ENCODE measurements at places on chromosomes 3 and 15. TPM values are rescaled to one million over a fixed set of nuclear protein-coding genes. Genes with fewer than 3 reads are reported as not detected.

DNA sequence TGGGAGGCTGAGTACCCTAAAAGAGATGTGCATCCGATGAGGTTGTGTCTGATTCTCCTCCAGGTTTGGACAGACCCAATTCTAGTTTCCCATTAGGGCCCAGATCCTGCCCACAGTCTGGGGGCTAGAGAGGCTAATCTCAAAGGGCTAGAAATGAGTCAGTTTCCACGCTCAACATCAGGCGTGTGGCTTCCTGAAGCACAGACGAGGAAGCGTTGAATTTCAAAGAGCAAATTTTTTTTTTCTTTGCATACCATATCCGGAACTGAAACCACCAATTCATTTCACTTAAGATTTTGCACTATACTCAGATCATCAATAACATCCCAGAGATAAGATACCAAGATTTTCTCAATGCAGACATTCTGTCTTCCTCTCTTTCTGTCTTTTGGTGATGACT, 173.8 kb upstream of the BCL6 start:
- DNase-seq: peak; percentile 75

GRCh38 chr3:189621948-189622603, 9.1 kb upstream of the TP63 start:
- DNase-seq: peak; percentile 26

- DNase-seq: no peak
These were observed 365.7 kb downstream of the GABRG3 start for GRCh38 chr15:27336676-27337075.

GRCh38 chr3:148943506-148944205, 47.7 kb upstream of the GYG1 start:
- DNase-seq: no peak

DNA sequence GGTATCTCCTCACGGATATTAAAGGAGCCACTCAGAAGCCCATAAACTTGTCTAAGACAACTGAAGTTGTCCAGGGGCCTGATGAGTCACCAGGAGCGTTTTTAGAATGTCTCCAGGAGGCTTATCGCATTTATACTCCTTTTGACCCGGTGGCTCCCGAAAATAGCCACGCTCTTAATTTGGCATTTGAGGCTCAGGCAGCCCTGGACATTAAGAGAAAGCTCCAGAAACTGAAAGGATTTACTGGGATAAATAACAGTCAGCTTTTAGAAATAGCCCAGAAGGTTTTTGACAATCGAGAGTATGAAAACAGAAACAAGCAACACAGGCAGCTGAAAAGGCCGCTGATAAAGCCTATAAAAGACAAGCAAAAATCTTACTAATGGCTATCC, 4.1 kb downstream of the DET1 start:
- DNase-seq: no peak

TRH gene
- not detected for total RNA-seq

DNA sequence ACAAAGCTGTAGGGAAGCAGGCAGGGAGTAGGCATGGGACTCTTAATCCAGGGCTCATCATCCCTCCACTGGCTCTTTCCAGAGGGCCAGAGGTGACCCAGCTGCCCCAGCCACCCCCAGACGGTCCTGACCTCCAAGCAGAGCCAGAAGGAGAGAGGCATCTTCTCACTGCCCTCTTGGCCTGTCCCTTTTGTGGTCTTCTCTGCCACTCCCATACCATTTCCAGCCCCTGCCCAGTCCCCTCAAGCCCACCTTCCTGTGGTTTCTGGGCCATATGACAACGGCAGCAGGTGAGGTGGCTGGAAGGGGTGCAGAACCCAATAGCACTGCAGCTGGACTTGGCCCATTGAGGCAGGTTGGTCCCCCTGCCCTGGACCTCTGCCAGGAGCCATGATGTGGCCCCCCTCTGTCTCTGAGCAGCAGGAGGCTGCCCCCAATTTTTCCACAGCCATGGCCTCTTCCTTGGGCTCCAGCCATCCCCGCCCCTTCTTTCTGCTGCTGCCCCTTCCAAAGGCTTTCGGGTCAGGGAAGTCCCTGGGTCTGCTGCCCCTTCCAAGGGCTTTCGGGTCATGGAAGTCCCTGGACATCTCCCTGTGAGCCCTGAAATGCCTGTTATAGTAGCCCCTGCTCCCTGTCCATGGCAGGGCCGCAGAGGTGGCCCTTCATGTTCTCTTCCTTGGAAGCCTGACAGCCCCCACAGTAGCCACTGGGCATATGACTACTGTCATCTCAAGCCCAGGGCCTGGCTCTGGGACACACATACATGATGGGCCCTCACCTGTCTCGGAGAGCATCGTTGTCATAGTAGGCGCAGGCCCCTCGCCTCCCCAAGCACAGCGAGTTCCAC, 39.5 kb upstream of the RAB6B start:
- DNase-seq: no peak

- peak; percentile 55 for DNase-seq
These were observed 756 bp downstream of the CLPX start for GRCh38 chr15:65184305-65184867.

- DNase-seq: no peak
These were observed 284.5 kb upstream of the SEMA6D start for GRCh38 chr15:47432826-47433225.

DNA sequence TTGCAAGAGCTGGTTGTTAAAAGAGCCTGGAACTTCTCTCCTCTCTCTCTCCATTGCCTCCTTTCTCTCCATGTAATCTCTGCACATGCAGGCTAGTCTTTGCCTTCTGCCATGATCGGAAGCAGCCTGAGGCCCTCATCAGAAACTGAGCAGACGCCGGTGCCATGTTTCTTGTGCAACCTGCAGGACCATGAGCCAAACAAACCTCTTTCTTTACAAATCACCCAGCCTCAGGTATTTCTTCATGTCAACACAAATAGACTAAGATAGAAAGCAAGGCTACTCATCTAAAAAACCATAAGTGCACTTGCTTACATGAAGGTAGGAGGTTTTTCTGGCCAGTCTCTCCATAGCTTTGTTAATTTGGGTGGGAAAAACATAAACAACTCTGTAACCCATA, 8.7 kb downstream of the PDZRN3 start:
- no peak for DNase-seq

NANOGP8 gene
- total RNA-seq: not detected

- peak; percentile 72 for DNase-seq
These were observed 7.1 kb downstream of the CELF6 start for GRCh38 chr15:72312605-72313447.

DUOXA2 gene
- not detected for total RNA-seq

HPS3 gene
- 25.2 TPM for total RNA-seq

DNA sequence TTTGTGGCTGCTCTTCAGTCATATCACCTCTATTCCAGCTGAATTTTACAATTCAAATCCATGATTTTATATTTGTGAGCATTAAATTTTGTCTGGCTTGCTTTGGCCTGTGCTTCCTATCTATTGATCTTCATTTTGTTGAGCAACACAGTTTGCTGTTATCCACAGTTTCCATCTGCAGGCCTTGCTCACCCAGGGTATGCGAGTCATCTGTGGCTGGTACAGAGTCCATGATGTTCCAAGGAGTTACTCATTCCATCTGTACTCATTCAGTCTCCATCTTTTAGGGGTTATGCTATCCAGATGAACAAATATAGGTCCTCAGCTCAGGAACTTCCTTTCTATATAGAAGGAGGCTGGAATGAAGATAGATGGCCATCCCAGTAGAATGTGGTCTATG, 70.1 kb upstream of the CCK start:
- DNase-seq: no peak

GOLGA8M gene
- total RNA-seq: not detected

DNA sequence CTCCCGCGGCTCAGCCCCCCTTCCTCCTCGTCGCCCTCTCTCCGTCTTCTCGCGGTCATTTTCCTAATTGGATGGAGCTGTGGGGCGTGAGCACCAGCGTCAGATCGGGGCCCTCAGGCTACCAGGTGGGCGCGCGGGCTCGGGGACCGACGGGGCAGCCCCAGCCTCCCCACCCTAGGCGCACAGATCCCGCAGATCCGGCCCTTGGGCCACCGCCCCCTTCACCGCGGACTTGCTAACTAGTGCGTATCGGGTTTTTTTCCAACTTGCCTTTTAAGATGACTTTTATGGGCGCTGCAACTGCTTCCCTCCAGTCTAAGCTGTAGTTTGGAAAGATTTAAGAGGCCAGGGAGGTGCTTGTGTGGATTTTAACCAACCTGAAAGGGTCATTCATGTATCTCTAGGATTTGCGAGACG, 1.3 kb downstream of the ZNF710 start:
- DNase-seq: peak; percentile 60

- no peak for DNase-seq
These were observed 2.1 kb upstream of the ALDH1A3 start for GRCh38 chr15:100877551-100877950.

DNA sequence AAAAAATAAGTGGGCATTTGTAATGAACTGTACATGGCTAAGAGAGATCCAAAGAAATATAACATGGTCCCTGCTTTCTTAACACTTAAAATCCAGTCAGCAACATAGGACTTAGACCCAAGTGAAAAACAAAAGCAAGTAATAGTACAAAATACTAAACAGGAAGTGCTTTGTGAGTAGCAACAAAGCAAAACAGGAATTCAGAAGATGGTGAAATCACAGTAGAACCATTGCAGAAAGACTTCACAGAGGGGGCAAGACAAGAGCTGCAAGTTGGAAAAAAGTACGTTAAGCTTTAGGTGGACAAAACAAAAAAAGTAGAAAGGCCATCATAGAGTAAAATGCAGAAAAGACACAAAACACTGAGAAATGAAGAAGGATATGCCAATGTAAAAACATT, 116.0 kb downstream of the TBC1D5 start:
- DNase-seq: no peak

SLC7A14 gene
- total RNA-seq: not detected

GRCh38 chr3:10962481-10963036, 30.0 kb upstream of the SLC6A1 start:
- DNase-seq: no peak

DNA sequence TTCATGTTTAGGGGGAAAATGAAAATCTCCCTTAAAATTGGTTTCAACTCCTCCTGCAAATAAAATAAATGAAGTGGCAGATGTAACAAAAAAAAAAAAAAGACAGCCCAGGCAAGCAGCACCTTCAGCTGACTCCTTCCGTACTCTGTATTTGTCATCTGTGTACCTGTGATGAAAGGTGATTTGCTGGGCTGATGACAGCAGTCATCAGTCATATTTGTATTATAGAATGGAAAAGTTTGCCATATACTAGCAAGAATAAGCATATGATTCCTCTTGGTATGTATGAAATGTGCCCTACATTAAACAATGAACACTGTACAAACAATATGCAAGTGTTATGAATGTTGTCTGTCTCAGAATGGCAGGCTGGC, 44.1 kb upstream of the WWTR1 start:
- DNase-seq: no peak

DNA sequence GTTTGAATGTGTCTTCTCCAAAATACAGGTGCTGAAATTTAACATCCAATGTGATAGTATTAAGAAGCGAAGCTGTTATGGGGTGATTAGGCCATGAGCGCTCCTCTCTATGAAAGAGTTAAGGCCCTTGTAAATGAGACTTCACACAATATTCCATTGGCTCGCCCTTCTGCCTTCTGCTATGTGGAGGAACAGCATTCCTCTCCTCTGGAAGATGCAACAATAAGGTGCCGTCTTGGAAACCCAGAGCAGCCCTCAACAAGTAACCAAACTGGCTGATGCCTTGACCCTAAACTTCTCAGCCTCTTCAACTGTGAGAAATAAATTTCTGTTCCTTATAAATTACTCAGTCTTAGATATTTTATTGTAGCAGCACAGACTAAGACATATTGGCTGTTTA, 874.6 kb downstream of the ROBO1 start:
- DNase-seq: no peak

- no peak for DNase-seq
These were observed 432.7 kb upstream of the ALCAM start for GRCh38 chr3:104933972-104934371.

P2RY1 gene
- total RNA-seq: 0.15 TPM

DNA sequence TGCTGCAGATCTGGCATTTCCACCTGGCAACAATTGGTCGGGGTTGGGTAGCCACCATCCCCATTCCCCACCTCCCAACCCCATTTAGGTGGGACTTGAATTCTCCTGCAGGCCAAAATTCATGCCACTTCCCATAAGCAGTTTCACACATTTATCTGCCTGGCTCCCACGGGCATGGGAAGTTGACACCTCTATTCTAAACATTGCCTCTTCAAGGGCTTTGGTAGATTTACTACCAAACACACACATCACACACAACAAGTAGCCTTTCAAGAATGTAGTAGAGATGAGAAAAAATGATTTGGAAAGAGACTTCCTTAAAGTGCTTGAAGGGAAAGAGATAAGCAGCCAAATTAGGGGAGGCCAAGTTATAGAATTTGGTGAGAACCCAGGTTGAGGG, 30.9 kb downstream of the ZBTB38 start:
- no peak for DNase-seq

DNA sequence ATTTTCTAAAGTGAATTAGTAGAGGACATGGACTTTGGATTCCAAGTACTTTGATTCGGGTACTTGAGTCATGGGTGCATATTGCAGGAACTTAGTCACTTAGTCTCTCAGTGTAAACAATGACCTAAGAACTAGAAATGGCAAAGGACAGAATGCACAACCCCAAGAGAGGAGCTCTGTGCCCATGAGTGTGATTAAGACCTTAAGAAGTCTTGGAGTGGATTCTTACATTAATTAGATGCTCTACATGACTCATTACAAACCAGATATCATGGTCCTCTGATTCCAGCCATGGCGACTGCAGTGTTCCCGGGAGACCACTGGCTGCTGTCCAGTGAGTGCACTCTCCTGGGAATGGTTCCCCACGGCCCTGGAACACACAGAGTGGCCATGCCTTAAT, 251.5 kb downstream of the GABRG3 start:
- DNase-seq: no peak

ROPN1 gene
- not detected for total RNA-seq

- no peak for DNase-seq
These were observed 79.3 kb downstream of the DNAH12 start for GRCh38 chr3:57464801-57465200.

DNA sequence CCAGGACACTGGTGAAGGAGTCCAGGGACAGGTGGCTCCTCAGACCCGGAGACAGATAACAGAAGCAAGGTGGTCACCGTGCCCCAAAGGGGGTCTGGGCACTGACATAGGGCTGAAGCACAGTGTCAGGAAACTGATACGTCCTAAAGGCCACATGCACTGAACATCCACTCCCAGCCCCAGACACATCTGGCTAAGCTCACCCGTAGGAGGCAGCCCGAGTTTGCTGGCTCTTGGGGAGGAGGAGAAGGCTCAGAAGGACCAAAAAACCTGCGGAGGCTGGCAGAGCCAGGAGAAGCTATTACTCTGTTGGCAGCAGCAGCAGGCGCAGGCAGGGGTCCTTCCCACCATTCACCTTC, 1.2 kb downstream of the CACNA2D2 start:
- no peak for DNase-seq
